Stimulated activated naive B cell treated with anti-CD40 and anti-IgM and Interleukin-4, amounts not matched to agents 10 μg/mL and 1 μg/mL and 100 μg/mL, for 72 hours (primary cell): ENCODE measurements at places on chromosomes 5 and 9.

DNA sequence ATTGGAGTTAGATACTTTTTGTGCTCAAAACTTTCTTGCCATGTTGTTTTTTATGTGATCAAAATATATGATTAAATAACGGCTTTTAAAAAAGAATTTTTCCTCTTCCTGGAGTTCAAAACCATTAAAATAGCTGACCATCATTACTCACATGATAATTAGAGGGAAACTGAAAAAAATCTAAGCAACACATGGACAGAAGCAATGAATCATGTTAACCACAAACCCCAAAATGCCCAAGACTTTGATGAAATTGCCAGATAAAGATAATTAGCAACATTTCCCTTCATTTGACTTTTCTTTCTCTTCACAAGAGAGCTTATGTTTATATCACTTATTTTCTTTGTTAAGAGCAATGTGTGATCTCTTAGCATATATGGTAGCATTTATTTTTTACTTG lies 1294.2 kb downstream of the EFNA5 start:
- H3K27ac ChIP-seq = no peak overlapping the region
- H3K27me3 ChIP-seq = no peaks in the 10 kb centered on the region
- DNase-seq = no peak
- H3K4me3 ChIP-seq = no peak overlapping the region

- H3K27ac ChIP-seq = no peak overlapping the region
- H3K4me3 ChIP-seq = no peak overlapping the region
- peaks cover 21% of the 10 kb centered on the region for H3K27me3 ChIP-seq
- peaks cover 7% of the 10 kb centered on the region for H3K4me1 ChIP-seq
Observed at GRCh38 chr9:124510650-124511425, 3.6 kb upstream of the NR5A1 start.

GRCh38 chr5:170238456-170239196 lies 5.8 kb downstream of the C5orf58 start:
- H3K36me3 ChIP-seq = no peaks in the 10 kb centered on the region
- no peaks in the 10 kb centered on the region for H3K27me3 ChIP-seq
- H3K27ac ChIP-seq = no peak overlapping the region

GRCh38 chr5:140118302-140118936 lies 4.5 kb downstream of the PURA start:
- no peak overlapping the region for H3K27ac ChIP-seq
- no peaks in the 10 kb centered on the region for H3K36me3 ChIP-seq
- H3K4me1 ChIP-seq = peaks cover 31% of the 10 kb centered on the region
- H3K27me3 ChIP-seq = no peaks in the 10 kb centered on the region
- H3K4me3 ChIP-seq = no peak overlapping the region
- DNase-seq = no peak

GRCh38 chr5:159161361-159162214 lies 47.8 kb downstream of the RNF145 start:
- no peak overlapping the region for H3K4me3 ChIP-seq
- peaks cover 22% of the 10 kb centered on the region for H3K36me3 ChIP-seq
- H3K27ac ChIP-seq = peak overlapping the region; percentile 14
- no peak for DNase-seq
- peaks cover 29% of the 10 kb centered on the region for H3K4me1 ChIP-seq

- no peak for DNase-seq
- H3K27ac ChIP-seq = no peak overlapping the region
- H3K4me1 ChIP-seq = no peaks in the 10 kb centered on the region
Observed at GRCh38 chr5:41748631-41749030, 121.6 kb downstream of the OXCT1 start.

DNA sequence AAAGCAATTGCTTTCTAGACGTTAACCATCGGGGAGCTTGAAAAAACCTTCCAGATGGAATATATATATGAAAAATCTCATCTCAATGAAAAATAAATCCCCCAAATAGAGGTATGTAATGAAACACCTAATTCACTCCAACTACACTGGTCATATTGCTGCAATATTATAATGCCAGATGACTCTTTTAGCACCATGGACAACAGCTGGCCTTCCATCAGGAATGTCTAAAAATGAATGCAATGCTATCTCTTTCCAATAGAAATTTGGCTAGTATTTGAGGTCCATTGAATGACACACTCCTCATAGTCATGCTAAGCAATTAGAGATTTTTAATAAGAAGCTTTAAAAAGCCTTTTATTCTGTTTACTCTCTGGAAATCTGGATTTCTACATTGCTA lies 340.2 kb upstream of the BRINP1 start:
- no peaks in the 10 kb centered on the region for H3K27me3 ChIP-seq
- no peaks in the 10 kb centered on the region for H3K4me1 ChIP-seq
- H3K27ac ChIP-seq = no peak overlapping the region

- no peak overlapping the region for H3K27ac ChIP-seq
- H3K36me3 ChIP-seq = no peaks in the 10 kb centered on the region
- H3K27me3 ChIP-seq = peaks cover 10% of the 10 kb centered on the region
- H3K4me1 ChIP-seq = peaks cover 4% of the 10 kb centered on the region
- H3K4me3 ChIP-seq = no peak overlapping the region
- no peak for DNase-seq
Observed at GRCh38 chr5:133681896-133682295, 69.6 kb upstream of the FSTL4 start.
